D721Med (cell line): ENCODE measurements at places on chromosomes 7 and 10.

DNA sequence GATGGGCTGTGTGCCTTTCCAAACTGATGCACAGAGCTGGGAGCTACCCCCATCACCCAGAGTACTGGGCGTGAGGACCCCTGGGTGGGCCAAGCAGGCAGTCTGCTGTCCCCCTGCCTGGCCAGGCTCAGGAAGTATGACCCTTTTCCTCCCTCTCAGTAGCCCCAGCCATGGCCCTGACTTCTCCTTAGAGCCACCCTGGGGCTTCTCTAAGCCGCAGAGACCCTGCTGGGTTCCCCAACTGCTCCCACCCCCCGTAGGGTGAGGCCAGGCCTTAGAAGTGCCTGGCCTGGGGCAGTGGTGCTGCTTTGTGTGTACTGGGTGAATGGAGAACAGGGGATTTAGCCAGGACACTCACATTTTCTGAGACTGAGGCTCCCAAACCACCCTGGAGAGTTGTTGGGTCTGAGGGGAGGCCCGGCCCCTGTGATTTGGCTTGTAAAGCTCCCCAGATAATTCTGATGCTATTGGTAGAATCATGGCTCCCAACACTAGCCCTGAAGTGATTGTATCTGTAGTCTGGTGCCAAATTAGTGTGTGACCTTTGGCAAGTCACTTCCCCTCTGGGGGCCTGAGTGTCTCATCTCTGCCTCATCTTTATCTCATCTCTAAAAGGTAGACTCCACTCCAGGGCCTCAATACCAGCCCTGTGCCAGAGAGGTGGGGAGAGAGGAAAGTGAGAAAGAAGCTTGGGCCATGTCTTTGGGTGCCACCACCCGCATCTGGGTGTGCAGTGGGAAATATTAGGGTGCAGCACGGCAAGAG is 99.7 kb upstream of the PPIF start:
- no peak for DNase-seq

DNA sequence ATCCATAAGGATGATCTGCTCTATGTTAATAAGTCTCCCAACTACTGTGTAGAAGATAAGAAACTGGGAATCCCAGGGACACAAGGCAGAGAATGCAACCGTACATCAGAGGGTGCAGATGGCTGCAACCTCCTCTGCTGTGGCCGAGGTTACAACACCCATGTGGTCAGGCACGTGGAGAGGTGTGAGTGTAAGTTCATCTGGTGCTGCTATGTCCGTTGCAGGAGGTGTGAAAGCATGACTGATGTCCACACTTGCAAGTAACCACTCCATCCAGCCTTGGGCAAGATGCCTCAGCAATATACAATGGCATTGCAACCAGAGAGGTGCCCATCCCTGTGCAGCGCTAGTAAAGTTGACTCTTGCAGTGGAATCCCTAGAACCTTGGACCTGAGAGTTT is 10.3 kb downstream of the WNT16 start:
- no peak for DNase-seq

DNA sequence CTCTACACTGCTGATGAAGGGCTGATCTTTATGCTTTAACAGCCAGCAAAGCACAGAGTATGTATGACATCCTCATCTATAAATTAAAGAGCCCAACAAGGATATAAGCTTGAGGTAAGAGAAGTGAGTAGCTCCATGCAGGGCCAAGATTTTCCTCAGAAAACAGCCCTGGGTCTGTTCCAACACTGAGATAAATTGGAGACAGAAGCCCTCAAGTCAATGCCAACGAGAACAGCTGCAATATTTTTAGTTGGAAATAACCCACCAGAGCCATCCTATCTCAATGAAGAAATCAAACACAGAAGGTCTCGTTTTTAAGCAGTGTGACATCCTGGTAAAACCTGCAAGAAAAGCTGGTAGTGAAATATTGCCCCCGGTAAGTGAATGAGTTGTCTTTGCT is 297.0 kb upstream of the AUTS2 start:
- no peak for DNase-seq

- DNase-seq, result no peak
These were observed 9.7 kb upstream of the ZNF485 start for GRCh38 chr10:43596546-43596945.

- no peak for DNase-seq
These were observed at the start of gene WDFY4 for GRCh38 chr10:48684792-48685623. Gene WDFY4, plus strand, starts transcription at chr10:48684873. Its CDS starts 24,860 bp downstream, at chr10:48709733.

- no peak for DNase-seq
These were observed 7.7 kb downstream of the NEURL1 start for GRCh38 chr10:103501186-103501585.

DNA sequence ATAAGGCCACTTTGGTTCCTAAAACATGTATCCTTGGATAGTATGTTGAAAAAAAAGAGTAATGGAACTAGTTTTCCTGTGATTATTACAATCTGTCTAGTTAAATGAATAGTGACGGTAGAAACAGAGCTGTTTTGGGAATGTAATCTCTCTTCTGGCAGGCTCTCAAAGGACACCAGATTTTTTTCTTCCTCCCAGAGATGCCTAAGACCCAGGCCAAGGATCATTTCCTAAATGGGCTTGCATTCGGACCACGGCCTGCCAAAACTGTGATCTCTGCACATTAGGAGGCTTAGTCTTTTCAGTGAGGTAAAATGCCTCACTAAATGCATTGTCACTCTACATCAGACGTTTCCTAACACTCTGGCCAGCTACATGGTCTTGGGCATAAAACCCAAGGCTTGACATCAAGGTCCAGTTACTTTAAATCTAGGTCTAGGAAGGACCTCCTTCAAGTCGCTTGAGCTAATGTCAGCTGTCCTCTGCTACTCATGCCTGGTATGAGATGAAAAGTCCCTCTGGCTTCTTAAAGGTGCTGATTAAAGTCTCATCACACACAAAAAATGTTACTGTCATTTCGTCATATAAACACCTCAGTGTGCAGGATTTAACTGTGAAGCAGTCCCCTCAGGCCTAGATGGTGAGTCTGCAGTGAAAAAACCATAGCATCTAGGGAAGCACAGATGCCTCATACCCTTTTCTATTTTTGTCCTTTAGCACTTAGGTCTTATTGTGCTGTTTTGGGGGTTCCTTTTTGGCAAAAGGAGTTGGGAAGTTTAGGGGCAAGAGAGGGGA is 47.7 kb downstream of the DLD start:
- no peak for DNase-seq

- no peak for DNase-seq
These were observed 48.5 kb upstream of the ARL4A start for GRCh38 chr7:12638851-12639456.

GRCh38 chr10:59127991-59128390 is 48.5 kb upstream of the PHYHIPL start:
- no peak for DNase-seq

- no peak for DNase-seq
These were observed 378.5 kb downstream of the MDFIC start for GRCh38 chr7:115300231-115300870.

- DNase-seq, result no peak
These were observed 88.8 kb upstream of the RET start for GRCh38 chr10:42988069-42988468.

GRCh38 chr7:120714945-120715344 is 143.0 kb downstream of the TSPAN12 start:
- no peak for DNase-seq

- DNase-seq, result no peak
These were observed 11.7 kb downstream of the CPEB3 start for GRCh38 chr10:92278996-92279696.

DNA sequence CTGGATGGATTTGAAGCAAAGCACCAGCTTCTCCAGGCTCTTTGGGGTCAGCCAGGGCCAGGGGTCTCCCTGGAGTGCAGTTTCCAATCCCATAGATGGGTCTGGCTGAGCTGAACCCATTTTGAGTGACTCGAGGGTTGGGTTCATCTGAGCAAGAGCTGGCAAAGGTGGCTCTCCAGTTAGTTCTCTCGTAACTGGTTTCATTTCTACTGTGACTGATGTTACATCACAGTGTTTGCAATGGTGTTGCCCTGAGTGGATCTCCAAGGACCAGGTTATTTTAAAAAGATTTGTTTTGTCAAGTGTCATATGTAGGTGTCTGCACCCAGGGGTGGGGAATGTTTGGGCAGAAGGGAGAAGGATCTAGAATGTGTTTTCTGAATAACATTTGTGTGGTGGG is 14.2 kb downstream of the LEP start:
- no peak for DNase-seq

DNA sequence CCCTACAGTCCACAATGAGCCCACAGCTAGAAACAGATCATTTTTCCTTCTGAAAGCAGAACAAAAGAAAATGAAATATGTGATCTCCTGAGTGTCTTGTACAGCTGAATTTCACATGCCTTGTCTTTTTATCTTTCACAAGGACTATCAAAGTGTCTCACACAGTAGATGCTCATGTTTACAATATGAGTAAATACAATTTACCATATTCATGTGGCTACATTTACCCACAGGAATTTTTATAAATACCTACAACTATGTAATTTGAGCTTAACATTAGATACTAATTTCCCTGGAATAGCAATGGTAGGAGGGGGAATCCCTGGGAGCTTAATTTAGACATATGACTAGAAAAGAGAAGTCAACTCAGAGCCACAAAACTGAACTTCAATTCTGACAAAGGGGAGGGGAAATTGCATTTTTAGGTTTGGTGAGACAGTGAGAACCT is 186.2 kb downstream of the MACC1 start:
- no peak for DNase-seq
